CD4-positive, alpha-beta T cell treated with Interleukin-10 for 1 hour (primary cell): ENCODE measurements at places on chromosomes 3 and 15.

DNA sequence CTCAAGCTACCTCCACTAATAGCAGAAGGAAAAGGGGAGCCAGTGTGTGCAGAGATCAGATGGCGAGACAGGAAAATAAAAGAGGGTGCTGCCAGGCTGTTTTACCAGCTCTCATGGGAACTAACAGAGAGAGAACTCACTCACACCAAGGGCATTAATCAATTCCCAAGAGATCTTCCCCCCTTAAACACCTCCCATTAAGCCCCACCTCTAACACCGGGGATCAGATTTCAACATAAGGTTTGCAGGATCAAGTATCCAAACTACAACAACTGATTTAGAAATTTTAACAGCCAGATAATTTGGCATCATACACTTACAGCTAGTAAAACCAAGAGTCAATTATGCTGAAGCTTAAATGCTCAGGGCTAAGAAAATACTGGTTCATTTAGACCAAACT lies 18.9 kb downstream of the CD200 start:
- no peak for DNase-seq

GRCh38 chr3:183315739-183316138 lies 62.7 kb downstream of the B3GNT5 start:
- no peak for DNase-seq

- DNase-seq, result peak; percentile 90
Observed at GRCh38 chr15:63191895-63192618, 2.7 kb downstream of the RAB8B start.

GRCh38 chr3:194384156-194384555 lies 14.6 kb upstream of the LRRC15 start:
- DNase-seq, result no peak

DNA sequence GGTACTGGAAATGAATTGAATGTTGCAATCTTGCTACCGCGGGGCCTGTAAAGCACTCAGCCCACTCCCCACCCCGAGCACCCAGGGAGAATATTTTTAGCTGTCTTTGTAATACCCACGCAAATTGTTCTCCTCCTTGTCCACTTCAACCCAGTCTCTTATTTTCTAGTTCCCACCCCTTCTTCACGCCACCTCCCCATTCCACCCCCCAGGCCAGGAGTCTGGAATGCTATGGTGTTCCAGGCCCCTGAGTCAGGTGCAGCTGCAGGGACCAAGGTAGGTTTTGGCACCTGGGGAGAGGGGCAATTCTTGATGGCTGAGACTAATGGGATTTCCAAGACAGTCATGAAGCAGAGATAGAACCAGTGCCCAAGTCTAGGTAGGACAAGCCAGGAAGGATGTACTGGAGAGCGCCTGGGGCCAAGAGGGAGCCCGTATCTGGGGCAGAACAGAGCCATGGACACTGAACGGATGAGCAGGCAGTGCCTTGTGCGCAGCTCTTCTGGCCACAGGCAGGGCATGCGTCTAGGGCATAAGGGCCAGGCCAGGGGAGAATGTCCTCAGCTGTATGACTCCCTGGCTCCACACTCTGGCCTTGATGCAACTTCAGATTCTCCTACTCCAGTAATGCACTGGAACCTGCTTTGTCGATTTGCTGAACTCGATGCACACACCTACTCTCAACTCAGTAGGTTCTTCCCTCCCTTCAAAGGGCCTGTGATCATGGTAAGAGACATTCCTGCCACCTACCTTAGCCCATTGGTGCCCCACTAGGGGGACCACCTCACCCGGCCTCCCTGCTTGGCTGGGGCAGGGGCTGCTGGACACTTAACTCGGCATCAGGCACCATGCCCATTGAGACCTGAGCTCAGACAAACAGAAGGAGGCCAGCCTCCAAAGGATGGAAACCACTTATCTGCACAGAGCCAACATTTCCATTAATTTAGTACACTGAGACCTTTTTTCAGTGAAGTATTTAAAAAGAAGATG lies 34.6 kb upstream of the MAGEF1 start:
- no peak for DNase-seq
